ENCODE measurements at places on chromosomes 5 and 9.

DNA sequence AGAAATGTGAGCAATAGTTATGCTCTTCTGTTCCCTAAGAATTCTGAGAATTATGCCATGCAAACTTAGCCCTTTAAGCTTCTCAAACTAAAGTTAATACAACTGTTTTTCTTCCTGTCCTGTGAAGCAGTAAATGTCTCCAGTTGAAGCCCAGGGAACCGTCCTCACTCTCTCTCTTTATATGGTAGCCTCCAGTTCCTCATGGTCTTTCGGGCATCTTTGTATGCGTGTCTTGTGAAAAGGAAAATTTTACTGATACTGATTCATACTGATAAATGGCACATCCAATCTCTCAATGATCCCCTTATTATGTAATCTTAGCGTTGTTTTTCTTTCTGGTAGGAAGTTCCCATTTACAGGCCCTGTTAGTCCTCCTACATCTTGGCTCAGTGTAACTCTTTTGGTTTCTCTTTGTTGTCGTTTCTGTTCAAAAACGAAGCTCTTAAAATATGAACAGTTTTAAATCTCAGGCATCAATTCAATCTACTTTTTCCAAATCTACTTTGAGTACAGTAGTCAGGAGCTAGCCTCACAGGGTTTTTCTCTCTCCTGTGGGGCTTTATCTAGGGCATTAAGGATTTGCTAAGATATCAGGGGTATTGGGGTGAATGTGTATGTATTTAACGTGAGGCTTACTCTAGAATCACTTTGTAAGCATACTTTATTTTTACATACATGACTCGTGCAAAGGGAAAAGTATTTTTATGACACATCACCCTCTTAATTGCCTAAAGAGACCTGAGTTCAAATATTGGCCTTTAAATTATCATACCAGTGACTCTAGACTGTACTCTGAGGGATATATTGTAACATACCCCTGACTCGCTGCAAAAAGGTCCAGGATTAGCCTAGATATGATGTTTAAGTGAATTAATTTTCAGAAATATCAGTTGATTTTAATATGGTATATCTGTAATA, 258.0 kb downstream of the NR3C1 start:
- no peak for DNase-seq

- no peak for DNase-seq
Observed at GRCh38 chr5:103587185-103587748, 24.7 kb upstream of the NUDT12 start.

- no peak for DNase-seq
Observed at GRCh38 chr5:138448481-138449398, 9.9 kb downstream of the REEP2 start.

- DNase-seq: no peak
Observed at GRCh38 chr5:94627191-94627590, 8.7 kb downstream of the SLF1 start.

GRCh38 chr9:83012168-83012921, 50.6 kb downstream of the RASEF start:
- DNase-seq: no peak

GRCh38 chr5:158451993-158452672, 593.2 kb upstream of the CLINT1 start:
- DNase-seq: no peak

GRCh38 chr5:79201206-79201605, 34.7 kb upstream of the JMY start:
- no peak for DNase-seq

DNA sequence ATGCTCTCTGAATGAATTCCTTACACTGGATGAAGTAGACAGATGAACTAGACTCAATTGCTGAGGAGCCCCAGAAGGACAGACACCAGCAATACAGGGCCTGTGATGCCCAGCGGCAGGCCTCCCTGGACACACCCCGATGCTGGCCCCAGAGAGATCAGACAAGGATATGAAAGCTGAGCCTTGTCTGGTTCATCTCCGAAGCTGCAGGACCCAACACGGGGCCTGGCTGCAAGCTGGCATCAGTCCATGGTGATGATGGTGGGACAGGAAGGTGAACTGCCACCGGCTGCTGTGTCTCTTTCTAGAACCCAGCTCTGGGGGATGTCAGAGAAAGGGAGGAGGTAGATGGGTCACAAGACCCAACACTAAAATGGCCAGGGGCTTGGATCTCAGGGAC, 104.0 kb upstream of the LMX1B start:
- DNase-seq: no peak

DNA sequence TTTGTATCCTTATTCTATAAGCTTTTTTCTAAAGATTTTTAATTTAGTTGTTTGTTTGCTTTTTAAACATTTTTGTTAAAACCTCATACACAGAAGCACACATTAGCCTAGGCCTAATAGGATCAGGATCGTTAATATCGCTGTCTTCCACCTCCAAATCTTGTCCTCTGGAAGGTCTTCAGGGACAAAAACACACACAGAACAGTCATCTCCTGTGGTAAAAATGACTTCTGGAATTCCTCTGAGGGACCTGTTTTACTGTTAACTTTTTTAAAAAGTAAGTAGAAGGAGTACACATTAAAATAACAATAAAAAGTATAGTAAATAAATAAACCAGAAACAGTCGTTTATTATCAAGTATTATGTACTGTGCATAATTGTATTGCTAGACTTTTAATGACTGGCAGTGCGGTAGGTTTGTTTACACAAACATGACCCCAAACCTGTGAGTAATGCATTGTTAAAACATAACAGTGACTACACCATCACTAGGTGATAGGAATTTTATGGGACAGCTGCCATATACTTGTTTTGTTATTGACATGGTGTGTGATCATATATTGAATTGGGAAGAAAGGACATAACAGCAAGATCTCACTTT, 109.6 kb downstream of the ZCCHC7 start:
- DNase-seq: no peak

GRCh38 chr5:124438903-124439281, 307.5 kb downstream of the ZNF608 start:
- no peak for DNase-seq

DNA sequence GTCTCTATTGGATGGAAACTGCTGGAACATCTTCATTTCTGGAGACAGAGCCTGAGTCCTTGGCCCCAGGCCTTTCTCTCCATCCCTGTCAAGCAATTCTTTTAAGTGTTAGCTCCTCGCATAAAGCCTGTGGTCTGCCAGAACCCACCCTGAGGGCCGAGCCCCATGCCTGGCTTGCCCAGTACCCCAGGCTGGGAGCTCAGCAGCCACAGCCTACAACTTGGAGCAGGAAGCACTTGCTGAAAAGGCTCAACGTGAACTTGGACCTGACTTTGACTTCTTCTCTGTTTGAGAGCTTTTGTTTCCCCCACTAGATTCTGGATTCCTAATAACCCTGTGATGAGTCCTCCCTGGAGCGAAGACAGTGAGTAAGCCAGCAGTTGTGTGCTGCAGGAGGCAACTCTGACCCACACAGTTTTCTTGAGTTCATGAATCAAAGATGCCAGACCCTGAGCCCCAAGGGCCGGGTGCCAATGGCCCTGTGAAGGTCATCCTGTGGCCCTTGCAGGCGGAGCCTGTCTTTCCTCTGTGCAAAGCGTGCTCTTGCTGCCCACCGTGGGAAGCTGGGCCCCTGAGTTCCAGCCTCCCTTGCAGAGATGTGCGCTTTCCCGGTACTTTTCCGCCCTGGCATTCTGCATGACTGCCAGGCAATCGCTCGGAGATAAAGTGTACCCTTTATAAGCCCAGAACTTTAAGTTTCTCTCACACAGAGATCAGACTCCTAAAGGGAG, 64.3 kb upstream of the RUFY1 start:
- no peak for DNase-seq

DNA sequence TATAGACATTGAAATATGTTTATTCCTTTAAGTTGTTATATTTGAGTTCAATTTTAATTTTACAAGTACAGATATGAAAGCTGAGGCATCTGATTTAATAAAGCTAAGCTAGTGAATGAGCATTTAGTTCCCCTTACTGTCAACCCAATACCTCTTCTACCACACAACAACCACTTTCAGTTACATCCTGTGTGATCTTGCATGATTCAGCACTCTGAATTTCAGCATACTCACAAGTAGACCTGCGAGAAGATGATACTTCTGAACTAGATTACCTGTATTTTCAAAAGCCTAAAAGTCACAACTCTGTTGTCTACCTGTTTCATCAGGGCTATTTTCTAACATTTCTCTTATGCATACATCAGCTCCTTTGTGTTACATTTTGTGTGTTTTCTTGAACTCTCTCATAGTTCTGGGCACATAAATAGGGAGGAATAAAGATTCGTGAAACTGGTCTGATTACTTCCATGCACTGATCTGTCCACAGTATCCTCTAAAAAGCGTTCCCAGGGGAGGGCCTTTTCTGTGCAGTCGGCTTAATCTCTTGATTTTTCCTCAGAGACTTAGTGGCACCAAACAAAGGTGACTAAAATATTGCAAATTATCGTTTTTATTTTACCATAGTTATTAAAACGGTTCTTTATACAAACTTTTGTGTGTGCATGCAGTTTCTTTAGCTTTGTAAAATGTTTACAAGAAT, 2025.5 kb upstream of the NUDT12 start:
- no peak for DNase-seq

GRCh38 chr5:58930520-58930919, 347.6 kb downstream of the RAB3C start:
- no peak for DNase-seq

DNA sequence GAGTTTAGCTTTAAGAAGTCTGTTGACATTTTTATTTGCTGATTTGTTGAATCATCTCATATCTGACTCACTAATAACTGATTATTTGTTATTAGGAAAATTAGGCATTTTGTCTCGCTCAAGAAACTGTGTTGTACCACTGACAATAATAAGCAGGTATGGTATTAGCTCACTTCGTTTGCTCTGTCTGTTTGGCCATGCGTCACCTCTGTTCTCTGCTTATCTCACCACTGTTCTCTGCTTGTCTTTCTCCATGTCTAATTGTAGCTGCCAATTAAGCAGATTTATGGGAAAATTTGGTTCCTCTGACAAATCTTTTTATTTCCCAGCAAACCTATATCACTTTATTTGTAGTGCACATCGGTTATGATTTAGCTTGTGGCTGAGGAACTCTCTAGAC, 138.9 kb downstream of the WDR41 start:
- DNase-seq: no peak

DNA sequence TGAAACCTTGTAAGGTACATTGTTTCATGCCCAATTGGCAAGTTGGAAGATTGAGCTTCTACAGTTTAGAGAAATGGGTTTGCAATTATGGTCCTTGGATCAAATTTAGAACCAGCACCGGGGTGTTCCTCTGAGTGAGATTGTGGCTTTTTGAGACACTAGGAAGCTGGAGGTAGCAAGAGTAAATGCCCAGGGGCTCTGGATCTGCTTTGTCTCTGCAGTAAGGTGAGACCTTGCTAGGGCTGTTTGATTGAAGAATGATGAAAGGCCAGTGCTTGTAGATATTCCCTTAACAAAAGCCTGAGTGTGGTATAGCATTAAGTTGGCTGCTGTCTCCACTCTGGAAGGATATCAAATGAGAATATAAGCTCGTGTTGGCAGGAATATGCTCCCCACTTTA, 36.0 kb downstream of the WWC1 start:
- no peak for DNase-seq

DNA sequence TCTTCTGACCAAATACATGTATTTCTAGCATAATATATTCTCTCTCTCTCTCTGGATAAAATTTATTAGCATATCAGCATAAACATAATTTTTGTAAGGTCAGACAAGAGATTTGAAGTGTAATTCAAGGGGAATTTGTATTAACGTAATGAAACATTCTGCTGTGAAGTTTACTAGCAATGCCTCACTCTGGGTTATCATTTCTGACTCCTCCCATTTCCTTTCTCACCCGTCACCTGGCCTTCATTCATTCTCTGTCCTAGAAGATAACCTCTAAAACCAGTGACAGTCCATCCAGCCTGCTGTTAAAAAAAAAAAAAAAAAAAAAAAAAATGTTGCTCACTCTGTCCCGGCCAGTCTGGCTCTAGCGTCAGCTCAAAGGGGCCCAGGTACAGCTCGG, 27.1 kb downstream of the GRAMD2B start:
- no peak for DNase-seq

- no peak for DNase-seq
Observed at GRCh38 chr5:107359916-107360234, 310.9 kb downstream of the EFNA5 start.

- no peak for DNase-seq
Observed at GRCh38 chr9:89474939-89475338, 23.0 kb downstream of the SEMA4D start.

GRCh38 chr5:149438711-149439132, 59.6 kb upstream of the IL17B start:
- DNase-seq: no peak

DNA sequence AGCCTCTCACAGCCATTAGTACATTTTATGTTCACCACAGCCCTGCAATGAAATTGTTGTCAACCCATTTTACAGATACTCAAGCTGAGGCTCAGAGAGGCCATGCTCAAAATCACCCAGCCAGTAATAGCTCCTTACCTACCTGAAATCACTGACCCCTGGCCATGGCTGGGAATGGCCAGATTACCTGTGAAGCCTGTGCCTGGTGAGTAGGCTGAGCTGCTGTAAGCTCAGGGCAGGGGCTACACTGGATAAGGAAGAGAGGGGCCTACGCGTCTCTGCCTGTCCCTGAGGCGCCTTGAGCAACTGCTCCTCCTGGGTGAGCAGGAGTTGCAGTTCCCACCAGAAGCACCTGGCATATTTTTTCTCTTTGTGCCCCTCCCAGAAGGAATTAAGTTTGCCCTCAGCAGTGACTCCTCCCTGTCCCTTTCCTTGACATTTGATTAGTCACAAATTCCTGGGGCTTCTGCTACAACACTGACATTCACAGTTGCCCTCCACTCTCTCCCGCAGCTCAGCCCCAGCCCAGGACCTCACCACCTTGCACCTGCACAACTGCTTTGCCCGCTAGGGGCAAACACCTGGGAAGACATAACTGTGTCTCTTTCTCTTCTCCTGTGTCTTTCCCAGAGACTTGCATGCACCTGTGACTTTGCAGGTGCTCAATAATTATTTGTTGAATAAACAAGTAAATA, 5.7 kb downstream of the CLTB start:
- DNase-seq: no peak

GRCh38 chr5:155629597-155629996, 616.0 kb downstream of the KIF4B start:
- DNase-seq: no peak

- DNase-seq: no peak
Observed at GRCh38 chr9:132372177-132373095, 17.6 kb upstream of the SETX start.

DNA sequence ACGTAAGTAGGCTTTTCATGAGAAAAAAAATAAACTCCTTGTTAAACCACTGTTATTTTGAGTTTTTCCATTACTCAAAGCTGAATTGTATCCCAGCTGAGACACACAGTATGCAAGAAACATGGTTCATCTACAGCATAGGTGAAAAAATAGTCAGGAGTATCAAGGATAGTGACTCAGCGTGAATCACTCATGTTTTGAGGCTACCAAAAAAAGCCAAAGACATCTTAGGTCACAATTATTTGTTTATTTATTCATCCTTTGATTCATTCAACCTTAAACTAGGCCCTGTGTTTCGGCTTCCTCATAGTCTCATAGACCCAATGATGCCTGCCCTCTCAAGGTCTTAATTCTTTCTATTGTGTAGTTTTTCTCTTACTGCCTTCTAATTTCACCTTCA, 32.9 kb upstream of the STX17 start:
- DNase-seq: no peak
